Right ventricle myocardium superior (tissue), 1 donor: ENCODE measurements at places on chromosomes 5 and 9. TPM values are rescaled to one million over a fixed set of nuclear protein-coding genes. Genes with fewer than 3 reads are reported as not detected.

Gene ATG12
- 23.0 TPM for total RNA-seq

Gene ZFP37
- 1.0 TPM for total RNA-seq

Gene CATSPER3
- 0.32 TPM for total RNA-seq

Gene NEUROG1
- not detected for total RNA-seq

Gene PRDM9
- total RNA-seq, result not detected

Gene GABRA1
- total RNA-seq, result not detected

Gene CNTFR
- 7.8 TPM for total RNA-seq

DNA sequence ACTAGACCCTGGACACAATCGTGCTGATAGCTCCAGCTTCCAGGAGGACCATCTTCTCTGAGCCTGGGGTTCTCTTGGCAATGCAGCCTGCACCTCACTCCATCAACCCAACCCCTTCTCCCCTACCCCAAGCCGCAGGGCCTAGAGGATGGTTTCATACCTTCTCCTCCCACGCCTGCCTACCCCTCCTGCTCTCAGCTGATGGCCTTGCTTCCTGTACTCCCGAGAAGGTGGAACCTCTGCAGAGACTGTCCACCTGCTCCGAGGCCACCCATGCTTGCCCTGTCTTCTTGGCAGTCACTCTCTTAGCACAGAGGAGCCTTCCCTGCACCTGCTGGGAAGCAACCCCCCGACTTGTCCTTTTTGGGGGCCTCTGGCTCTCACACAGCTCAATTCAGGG lies 241.9 kb downstream of the IRX2 start:
- no peak for DNase-seq

- DNase-seq, result no peak
Observed at GRCh38 chr5:110377943-110378342, 348.5 kb downstream of the TMEM232 start.

GRCh38 chr9:136080716-136081112 lies 14.4 kb downstream of the NACC2 start:
- DNase-seq, result peak; percentile 36

DNA sequence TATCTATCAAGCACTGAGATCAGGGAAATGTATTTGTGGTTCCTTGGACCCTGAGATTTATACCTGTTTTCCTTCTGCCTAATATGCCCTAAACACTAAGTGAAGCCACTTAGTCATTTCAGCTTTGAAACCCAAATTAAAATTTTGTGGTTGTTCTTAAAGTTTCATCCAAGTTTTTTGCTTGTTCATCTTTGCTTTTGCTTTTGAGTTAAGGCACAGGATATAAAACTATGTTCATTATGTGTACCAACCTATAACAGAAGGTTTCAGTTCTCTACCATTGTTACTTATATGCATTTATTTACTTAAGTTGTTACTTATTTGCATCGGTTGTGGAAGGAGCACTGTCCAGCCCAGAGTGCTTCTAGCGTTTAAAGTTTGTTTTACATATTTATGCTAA lies 382.3 kb downstream of the PTPRD start:
- no peak for DNase-seq

GRCh38 chr9:91930475-91930874 lies 19.6 kb downstream of the ROR2 start:
- no peak for DNase-seq

GRCh38 chr5:108006791-108007190 lies 336.1 kb upstream of the EFNA5 start:
- DNase-seq, result no peak

GRCh38 chr9:19161257-19162025 lies 34.1 kb upstream of the PLIN2 start:
- no peak for DNase-seq

- DNase-seq, result no peak
Observed at GRCh38 chr5:163189023-163189553, 248.3 kb upstream of the CCNG1 start.

DNA sequence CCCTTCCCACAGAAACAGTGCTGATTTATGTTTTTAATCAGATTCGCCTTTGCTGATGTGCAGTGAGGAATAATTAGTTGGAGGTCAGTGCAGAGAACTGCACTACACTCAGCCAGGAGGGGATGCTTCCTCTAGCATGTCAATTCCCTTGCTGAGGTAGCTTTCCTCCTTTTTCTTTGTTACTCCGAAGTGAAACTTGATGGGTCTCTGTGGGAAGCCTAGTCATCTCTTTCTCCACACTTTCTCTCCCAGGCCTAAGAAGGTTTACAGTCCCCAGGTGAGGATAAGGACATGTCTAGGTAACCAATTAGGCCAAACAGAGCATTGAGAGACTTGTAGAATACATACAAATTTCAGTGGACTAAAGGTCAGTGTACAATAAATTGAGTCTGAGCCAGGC lies 461.8 kb downstream of the KIF4B start:
- DNase-seq, result no peak
